ENCODE measurements at places on chromosomes 2 and 18. TPM values are rescaled to one million over a fixed set of nuclear protein-coding genes. Genes with fewer than 3 reads are reported as not detected.

Gene DQX1
- 0.40 TPM for polyA plus RNA-seq

- DNase-seq, result peak; percentile 52
These were observed 208.1 kb downstream of the VAPA start for GRCh38 chr18:10121786-10122515.

DNA sequence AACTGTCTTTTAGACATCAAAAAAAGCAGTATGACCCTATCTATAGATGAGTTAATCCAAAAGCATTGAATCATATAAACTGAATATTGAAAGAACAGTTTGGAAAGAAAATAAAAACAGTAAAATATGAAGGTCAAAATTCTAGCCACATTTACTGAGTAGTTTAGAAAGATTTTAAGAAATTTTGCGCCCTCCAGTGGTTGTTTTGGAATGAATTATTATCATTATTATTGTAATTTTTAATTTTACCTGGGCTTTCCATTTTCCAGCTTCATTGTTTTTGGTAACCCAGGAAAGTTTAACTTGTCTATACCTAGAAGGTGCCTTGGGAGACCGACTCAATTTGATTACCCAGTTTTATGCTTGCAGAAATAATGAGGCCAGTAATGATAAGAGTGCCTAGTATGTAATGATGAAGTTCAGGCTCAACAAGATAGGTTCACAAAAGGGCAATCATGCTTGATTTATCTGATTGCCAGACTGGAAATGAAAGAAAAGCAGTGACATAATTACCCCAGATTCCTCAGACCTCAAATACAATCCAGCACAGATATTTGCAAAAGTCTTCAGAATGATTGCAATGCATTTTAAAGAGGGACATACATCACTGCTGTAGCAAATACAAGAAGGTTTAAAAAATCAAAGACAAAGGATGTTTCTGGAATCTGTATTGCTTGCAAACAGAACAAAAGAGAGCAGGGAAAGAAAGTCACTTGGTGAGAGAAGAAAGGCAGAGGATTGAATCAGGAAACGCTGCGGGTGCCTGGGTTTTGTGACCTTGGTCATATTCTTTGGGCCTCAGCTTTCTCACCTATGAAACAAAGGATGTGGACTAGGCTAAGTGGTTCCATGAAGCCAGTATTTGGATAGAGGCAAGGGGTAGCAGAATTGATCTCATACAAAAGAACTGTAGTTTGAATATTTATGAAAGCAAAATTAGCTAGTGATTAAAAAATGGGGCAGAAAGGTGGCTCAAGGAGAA is 153.8 kb downstream of the MAP2 start:
- DNase-seq, result no peak

GRCh38 chr2:229314117-229314516 is 43.0 kb upstream of the PID1 start:
- no peak for DNase-seq

Gene PNPT1
- polyA plus RNA-seq, result 31.0 TPM

Gene CCDC148
- 11.4 TPM for polyA plus RNA-seq

Data from left kidney (tissue), 8 donors.